ENCODE measurements at places on chromosomes 3 and 15. TPM values are rescaled to one million over a fixed set of nuclear protein-coding genes. Genes with fewer than 3 reads are reported as not detected.

DNA sequence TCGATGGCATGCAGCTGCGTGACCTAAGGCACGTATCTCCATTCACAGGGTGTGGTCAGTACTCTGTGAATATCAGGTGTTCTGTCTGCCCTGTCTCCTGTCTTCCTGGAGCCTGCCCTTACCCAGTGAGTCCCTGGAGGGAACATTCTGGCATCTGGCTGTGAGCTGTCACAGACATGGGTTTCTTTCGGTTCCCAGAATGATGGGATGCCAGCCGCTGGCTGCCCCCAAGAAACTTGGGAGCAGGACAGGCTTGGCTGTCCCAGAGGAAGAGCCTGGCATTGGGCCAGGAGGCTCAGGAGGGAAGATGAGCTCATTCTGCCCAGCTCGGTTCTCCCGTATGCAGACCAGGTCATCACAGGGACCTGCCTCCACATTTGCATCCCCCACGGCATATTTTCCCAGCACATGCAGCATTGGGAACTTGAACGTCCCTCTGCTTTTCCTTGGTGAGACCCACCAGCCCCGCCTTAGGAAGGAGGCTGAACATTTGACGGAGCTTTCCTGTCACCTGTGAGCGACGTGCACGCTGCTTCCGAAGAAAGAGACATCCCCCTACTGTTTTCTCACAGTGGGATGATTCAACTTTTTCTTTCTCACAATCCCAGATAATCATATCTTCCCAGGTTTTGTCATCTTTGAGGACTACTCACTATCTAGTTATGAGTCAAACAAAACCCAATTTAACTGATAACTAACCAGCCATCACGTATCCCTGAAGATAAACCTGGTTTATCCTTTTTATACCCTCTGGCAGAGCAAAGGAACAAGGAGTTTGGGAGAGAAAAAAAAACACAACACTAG, 22.0 kb upstream of the PGPEP1L start:
- DNase-seq: no peak

DNA sequence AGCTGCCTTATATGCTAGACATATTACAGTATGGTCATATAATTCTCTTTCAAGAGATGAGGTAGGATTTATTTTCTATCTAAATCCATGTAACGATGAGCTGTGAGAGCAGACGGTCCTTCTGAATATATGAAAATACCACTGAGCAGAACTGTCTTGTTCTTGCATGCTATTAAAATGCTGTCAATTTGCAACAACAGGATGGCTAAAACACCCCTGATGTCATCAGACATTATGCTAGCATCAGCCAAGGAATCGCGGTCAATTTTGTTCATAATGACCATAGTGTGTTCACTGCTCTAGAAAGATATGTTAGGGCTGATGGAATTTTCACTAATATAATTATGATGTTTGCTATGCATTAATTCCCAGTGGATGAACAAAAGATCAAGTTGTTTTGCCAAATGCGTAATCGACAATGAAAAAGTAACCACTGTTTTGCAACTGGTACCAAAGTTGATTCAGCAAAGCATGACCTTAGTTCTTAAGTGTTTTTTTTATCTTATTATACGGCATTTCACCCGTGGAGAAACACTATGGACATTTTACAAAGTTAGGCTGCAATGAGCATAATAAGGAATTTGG, 765.4 kb upstream of the NR2F2 start:
- no peak for DNase-seq

GRCh38 chr3:55597641-55598040, 110.5 kb upstream of the WNT5A start:
- no peak for DNase-seq

- no peak for DNase-seq
These were observed 70.0 kb downstream of the ALCAM start for GRCh38 chr3:105436687-105437086.

- no peak for DNase-seq
These were observed 455.7 kb downstream of the FOXP1 start for GRCh38 chr3:71127844-71128243.

MITF gene
- polyA plus RNA-seq: 0.10 TPM

CDCP1 gene
- not detected for polyA plus RNA-seq

- no peak for DNase-seq
These were observed 20.1 kb upstream of the MAGEF1 start for GRCh38 chr3:184731786-184732537.

- DNase-seq: no peak
These were observed 27.1 kb downstream of the LRIG1 start for GRCh38 chr3:66473692-66474091.

DNA sequence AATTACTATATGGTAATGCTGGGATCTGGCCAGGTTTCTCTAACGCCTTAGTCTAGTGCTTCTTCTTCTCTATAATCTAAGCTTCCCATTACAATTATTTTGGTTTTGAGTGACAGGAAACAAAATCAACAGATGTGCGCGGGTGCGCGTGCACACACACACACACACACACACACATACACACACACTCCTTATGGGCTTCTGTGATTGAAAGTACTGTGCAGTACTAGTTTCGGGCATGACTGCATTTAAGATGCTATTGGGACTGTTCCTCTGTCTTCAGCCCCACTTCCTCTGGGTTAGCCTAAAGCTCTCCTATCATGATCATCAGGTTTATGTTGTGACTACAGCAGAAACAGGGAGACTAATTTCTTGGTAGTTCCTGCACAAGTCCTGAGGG, 32.2 kb downstream of the EPHB1 start:
- no peak for DNase-seq

DNA sequence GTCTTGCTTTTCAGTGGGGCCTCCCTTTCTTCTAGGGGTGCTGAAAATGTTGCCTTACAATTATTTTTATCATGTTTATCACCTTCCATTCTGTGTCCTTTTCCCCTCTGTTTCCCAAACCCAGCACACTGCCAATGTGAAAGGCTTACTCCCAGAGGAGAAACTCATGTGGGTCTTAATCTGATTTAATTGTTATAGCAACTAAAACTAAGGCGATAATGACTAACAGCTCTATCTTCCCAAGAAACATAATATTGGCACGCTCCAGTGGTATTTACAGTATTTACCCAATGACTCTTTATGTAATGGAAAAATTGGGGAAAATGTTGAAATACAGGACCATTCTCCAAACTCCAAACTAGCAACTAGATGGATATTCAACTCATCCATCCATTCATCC, 58.4 kb downstream of the MESD start:
- DNase-seq: no peak

ARHGEF3 gene
- polyA plus RNA-seq: 24.4 TPM

SUSD5 gene
- polyA plus RNA-seq: 0.12 TPM

EFCC1 gene
- not detected for polyA plus RNA-seq

DNA sequence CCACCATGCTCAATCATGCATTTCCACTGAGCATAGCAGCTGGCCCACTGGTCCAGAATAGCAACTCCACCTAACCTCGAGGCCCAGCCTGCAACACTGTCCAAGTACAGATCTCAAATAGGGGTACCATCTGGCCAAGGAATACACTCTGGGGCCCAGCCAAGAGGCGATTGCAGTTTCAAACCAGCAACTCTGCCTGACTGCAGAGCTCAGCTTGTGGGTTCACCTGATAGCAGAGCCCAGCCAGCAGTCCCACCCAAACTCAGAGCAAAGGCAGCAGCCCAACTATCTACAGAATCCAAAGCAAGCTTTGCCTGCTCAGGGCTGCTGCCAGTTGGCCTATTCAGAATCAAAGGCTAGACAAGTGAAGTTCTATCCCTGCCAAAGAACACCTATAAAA, 30.5 kb downstream of the POLQ start:
- DNase-seq: no peak

GRCh38 chr3:99351122-99351521, 287.3 kb upstream of the COL8A1 start:
- no peak for DNase-seq

SLC28A2 gene
- polyA plus RNA-seq: not detected

DNA sequence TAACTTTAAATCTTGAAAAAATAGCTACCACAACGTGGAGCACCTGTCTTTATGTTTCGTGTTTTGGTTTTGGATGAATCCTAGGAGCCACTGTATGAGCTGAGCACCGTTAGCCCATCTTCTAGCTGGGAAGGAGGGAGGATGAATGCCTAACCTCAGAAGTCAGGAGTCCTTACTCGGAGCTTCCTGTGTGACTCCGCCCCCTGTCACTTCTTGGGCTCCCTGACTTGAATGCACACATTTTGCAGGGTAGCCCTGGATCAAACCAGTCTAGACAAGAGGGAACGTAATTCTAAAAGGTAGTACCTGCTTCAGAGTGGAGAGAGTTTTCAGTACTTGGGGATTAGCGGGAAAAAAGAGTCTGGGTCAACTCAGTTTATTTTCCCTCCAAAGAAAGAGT, 5.3 kb downstream of the GABRA5 start:
- no peak for DNase-seq

DNA sequence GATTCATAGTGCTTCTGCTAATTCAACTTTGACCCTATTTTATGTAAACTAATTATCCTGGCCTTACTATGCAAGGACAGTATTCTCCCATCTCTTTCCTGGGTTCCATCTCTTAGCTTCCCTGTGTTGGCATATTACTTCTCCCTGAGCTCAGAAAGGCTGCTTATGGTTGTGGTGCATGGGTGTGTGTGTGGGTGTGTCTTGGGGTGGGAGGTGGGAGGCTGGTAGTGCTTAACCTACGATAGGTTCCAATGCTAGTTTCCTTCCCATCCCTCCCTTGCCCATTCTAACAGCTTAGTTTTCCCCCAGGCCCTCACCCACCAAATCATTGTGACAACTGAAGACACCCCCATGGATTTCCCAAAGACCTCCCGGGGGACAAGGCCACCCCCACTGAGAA, 22.8 kb upstream of the ZBTB38 start:
- no peak for DNase-seq

DNA sequence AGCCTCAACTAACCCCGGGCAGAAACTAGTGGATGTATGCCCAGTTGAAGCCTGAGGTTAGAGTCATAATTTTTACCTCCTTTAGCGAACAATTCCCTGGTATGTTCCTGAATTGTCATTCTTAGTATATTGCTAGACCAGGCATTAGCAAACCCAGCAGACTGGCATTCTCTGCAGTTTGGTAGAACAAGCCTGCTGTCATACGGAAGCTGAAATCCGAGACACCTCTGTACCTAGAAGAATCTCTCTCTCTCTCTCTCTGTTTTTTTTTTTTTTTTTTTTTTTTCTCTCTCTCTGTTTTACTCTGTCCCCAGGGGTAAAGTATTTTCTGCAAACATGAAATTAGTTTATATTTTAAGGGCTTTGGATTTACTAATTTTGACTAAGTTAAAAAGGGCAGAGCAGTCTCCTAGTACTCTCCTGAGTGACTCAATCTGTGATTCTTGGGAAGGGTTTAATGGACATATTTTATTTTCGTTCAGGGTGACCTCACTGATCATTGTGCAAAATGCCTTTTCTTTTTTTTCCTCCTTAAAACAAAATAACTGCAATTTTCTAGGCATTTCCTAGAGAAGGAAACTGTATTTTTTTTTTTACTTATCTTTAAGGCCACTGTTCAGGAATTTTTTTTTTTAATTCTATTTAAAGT, 133.6 kb upstream of the ICE2 start:
- DNase-seq: no peak

- DNase-seq: peak; percentile 44
These were observed 19.9 kb downstream of the GOLM2 start for GRCh38 chr15:44308415-44308814.

HEMK1 gene
- 24.6 TPM for polyA plus RNA-seq

DNA sequence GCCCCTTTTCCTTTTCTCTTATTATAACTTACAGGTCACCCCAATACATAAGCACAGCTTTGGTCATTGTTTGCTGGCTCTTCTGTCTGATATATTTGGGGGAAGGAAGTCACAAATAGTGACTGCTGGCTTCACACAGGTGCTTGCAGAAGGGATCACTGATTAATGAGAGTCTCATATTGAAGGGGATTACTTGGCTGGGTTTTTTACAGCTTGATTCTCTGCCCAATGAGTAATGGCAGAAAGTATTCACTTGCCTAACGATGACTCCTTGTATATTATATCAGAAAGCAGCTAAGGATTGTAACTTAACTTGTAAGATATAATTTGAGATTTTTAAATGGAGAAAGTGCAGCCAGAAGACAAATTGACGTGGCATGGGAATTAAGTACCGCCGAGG, 119.3 kb upstream of the PFN2 start:
- DNase-seq: no peak

MRPL46 gene
- polyA plus RNA-seq: 10.0 TPM

- DNase-seq: no peak
These were observed 22.7 kb downstream of the SEC61A1 start for GRCh38 chr3:128074851-128075521.

DNA sequence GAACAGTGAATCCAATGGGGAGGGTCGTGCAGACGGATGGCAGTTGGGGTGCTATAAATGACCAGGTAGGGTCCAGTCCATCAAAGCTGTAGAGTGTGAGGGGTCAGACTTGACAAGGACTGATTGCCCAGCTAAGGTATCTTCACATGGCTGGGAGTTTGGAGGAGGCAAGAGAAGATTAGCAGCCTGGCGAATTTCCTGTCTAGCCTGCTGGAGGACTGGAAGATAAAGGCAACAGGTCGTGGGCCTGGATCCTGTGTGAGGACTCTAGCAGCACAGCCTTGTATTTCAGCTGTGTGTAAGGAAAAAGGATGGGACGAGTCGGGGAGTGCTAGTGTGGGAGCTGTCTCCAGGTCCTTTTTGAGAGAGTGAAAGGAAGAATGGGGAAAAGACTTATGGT, 17.6 kb downstream of the CCR5AS start:
- DNase-seq: no peak

SLC22A14 gene
- polyA plus RNA-seq: 0.06 TPM

DNA sequence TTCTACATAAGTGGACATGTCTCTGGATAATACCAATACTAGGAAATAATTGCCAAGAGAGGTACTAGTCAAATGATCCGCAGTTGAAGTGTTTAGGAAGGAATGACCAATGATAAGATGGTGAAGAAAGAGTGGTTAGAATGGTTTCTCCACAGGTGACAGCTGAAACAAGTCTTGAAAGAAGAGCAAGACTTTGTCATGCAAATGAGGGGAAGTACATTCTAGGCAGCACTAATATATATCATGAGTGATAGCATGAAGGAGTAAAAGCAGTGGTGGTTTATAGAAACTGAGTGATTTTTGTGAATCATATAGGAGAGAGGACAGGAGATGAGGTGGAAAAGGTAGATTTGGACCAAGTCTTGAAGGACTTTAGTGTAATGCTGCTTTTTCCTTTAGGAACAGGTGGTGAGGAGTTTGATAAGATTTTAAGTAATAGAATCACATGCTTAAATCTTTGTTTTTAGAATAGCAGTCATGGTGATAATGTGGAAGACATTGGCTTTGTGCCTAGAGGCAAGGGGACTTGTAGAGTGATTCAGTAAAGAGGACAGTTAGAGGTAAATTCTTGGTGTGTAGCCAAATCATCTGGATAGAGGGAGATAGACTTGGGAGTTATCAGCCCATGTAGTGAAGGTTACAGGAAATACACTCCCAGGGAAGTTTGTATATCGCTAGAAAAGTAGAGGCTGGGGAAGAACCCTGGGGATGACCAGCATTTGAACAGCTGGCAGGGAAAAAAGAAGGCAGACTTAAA, 31.9 kb downstream of the SLMAP start:
- peak; percentile 59 for DNase-seq

GRCh38 chr3:35723480-35724097, 84.3 kb downstream of the ARPP21 start:
- DNase-seq: no peak

DNA sequence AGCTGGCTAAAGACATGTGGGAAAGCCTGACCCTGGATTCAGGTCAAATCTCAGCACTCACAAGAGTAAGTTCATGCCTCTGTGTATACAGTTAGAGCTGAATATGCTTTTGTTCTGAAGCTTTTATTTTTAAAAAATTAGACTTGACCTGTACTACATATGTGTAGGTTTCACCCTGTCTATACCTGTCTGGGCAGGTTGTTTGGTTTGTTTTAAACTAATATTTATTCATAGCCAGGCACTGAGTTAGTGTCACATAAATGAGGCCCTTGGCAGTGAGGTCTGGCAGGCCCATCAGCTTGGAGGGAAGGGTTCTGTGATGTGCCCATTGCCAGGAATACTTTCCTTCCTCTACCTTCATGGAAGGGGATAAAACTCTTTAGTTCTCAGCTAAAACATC, 1.9 kb downstream of the DNAJA4 start:
- no peak for DNase-seq

Data from B cell (primary cell).